ENCODE measurements at places on chromosomes 16 and 17.

DNA sequence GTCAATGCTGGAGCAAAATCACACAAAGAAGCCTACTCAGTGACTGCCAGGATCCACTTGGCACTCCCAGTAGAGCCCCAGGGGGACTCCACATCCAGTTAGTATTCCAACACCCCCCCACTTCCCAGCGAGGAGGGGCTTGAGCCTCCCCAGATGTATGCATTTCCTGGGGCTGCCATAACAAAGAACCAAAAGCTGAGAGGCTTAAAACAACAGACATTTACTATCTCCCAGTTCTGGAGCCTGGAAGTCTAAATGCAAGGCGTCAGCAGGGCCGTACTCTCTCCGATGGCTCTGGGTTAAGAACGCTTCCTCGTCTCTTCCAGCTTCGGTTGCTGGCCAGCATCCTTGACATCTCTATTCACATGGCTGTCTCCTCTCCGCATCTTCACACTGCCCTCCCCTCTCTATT, 23.0 kb upstream of the GNA13 start:
- no peak for DNase-seq

DNA sequence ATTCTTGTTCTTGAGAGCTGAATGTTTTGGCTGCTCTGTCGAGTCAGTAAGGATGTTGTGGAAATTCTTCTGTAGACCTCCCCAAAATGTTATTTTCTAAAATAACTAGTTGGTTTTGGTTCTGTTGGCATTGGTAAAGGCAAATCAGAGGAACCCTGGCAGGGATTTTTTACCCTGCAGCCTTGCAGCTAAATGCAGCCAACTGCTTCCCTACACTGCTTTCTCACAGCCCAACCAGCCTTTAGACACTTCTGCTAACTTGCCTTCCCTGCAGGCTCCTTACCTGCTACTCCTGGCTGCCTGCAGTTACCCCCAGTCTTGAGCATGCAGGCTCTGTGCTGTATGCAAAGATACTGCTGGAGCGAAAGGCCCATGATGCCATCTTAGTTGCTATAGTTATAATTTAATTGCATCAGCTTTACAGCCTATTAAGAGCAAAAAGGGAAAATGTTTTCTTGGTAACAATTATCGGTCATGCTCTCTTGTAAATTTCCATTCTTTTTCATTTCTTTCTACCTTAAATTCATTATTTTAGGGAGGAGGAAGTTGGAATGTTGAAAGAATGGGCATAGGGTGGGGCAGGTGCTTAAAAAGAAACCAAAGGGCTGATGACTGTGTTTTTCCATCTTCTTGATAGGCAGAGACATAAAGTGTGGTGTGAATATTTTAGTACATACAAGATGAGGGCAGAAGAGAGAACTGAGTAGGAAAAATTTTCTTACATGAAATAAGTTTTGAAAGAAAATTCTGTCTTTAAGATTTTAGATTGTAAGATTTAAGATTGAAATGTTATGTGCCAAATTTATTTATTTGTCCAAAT, 20.0 kb downstream of the NUP93 start:
- no peak for DNase-seq

DNA sequence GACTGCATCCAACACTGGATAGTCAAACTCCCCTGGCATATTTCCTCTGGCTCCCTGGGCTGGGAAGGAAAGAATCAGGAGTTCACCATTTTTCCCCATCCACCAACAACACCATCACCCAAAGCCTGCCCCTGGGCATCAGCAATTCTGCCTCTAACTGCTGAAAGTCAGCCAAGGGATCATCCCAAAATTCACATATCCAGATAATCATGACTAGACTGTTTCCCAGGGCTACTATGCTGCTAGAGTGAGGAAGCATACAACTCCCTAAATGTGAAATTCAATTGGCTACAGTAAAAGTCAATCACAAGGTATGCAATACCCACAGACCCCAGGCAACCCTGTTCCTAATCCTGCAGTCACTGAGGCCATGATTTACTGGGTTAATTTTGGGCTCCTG, 230.6 kb downstream of the C16orf95 start:
- DNase-seq: no peak

- peak; percentile 88 for DNase-seq
These were observed 5.7 kb downstream of the CSNK1D start for GRCh38 chr17:82267575-82268379.

- no peak for DNase-seq
These were observed 195.5 kb downstream of the RBFOX3 start for GRCh38 chr17:79415365-79415764.

- peak; percentile 85 for DNase-seq
These were observed at the start of gene NLE1 for GRCh38 chr17:35141681-35142466. NLE1 (minus strand) TSS chr17:35142303; CDS start chr17:35142275, 28 bp downstream.

- no peak for DNase-seq
These were observed 112.9 kb upstream of the ZKSCAN2 start for GRCh38 chr16:25370541-25370940.

- no peak for DNase-seq
These were observed 3.7 kb downstream of the RPH3AL start for GRCh38 chr17:348692-349425.

- no peak for DNase-seq
These were observed 133.7 kb upstream of the SEC14L1 start for GRCh38 chr17:77006971-77007649.

- no peak for DNase-seq
These were observed 59.0 kb downstream of the ACSM2A start for GRCh38 chr16:20510323-20510722.

- DNase-seq: no peak
These were observed 11.6 kb upstream of the GP1BA start for GRCh38 chr17:4920351-4921048.

GRCh38 chr16:30447512-30448226, 2.0 kb upstream of the SEPHS2 start:
- peak; percentile 9 for DNase-seq

- no peak for DNase-seq
These were observed 1.7 kb downstream of the SLC5A2 start for GRCh38 chr16:31484491-31485171.

GRCh38 chr17:16820979-16821543, 131.0 kb downstream of the CCDC144A start:
- no peak for DNase-seq

- no peak for DNase-seq
These were observed 415.1 kb upstream of the DYNLRB2 start for GRCh38 chr16:80125677-80126076.

GRCh38 chr16:65546353-65546791, 424.5 kb upstream of the CDH11 start:
- no peak for DNase-seq

DNA sequence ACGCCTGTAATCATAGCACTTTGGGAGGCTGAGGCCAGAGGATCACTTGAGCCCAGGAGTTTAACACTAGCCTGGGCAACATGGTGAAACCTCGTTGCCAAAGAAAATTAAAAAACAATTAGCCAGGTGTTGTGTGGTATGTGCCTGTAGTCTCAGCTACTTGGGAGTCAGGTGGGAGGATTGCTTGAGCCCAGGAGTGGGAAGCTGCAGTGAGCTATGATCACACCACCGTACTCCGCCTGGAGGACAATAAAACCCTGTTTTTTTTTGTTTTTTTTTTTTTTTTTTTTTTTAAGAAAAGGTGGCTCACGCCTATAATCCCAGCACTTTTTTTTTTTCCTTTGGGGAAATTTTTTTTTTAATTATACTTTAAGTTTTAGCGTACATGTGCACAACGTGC, 26.1 kb downstream of the RAP1GAP2 start:
- no peak for DNase-seq

DNA sequence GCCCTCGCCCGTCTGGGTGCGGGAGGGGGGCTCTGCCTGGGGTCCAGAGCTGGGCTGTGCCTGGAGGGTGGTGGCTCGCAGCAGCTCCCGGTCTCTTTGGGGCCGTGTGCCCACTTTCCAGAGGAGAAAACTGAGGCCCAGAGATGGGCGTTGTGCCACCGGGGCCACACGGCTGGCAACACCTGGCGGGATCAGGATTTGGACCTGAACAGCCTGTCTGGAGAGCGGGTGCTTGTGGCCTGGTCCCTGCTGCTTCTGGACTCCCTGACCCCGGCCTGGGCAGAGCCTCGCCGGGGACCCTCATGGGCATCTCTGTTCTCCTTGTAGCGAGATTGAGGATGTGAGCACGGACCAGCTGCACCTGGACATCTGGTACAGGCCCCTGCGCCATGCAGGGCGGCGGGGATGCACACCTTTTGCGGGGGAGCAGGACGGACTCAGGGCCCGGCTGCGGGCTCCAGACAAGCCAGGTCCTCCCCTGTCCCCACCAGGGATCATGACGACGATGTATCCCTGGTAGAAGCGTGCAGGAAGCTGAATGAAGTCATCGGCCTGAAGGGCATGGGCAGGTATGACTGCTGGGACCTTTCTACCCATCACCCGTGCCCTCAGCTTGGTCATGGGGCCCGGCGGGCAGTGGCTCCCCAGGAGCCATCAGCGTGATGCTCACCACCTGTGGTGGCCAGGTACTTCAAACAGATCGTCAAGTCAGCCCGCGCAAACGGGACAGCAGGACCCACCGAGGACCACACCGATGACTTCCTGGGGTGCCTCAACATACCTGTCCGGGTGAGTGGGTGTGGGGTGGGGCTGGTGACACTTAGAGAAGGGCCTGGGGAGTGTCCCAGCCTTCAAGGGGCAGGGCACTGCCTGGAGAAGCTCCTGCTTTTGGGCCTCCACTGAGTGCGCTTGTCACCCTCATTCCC, 8.3 kb downstream of the BAIAP3 start:
- no peak for DNase-seq

- DNase-seq: no peak
These were observed 57.0 kb downstream of the RAI1 start for GRCh38 chr17:17737961-17738894.

- DNase-seq: no peak
These were observed 68.2 kb downstream of the IRX5 start for GRCh38 chr16:54998834-54999233.

- DNase-seq: no peak
These were observed 941.5 kb upstream of the EEF2KMT start for GRCh38 chr16:6038941-6039645.

DNA sequence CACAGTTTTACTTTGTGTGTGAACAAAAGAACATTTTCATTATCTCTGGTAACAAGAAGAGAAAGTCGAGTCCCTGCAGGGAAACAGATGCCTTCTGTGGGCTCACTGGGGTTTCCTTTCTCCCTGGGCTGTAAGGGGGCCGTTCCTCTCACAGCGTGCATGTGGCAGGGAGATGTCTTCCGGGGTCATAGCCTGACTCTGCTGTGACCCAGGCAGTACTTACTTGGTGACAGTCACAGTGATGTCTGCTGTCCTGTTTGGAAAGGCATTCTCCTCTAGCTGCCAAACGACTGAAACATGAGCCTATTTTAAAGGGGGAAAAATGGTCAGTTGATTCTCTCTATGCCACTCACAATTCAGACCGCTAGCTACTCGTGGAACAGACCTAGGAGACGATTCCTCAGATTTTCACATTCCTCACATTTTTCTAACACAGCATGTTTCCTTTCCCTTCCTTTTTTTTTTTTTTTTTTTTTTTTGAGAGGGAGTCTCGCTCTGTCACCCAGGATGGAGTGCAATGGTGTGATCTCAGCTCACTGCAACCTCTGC, 7.3 kb downstream of the HASPIN start:
- DNase-seq: no peak

GRCh38 chr16:20829536-20829935, 23.2 kb downstream of the REXO5 start:
- DNase-seq: no peak

DNA sequence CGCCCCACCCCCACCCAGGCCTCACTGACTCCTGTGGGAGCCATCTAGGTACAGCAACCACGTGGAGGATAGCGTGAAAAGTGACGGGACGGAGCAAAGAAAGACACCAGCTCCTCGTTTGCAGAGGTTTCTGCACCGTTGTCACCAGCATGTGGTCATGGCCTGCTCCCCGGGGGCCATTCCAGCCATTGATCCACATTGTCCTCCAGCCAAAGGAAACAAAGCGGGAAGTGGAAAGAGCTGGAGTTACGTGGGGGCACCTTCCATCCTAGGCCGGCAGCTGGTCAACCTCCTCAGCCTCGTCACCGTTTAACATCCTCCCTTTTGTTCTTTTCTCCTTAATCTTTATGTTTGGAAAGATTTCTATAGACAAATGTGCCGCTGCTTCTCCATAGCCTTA, 153.7 kb downstream of the RPTOR start:
- no peak for DNase-seq

DNA sequence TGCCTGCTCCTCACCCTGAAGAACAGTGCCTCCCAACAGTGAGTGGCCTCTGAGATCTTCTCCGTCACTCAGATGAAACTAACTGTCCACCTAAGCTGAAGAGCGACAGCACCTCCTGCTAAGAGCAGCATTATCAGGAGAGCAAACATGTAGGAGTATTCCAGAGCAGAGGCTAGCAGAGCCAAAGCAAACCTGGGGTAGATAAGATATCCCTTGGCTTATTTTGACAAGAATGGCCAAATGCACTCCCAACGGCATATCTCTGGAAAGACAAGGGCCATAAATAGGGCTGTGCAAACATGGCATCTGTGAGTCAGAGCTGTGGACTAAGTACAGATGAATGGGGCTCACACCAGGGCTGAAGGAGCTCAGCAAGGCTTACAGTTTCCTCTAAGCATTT, 96.3 kb downstream of the NDEL1 start:
- no peak for DNase-seq

DNA sequence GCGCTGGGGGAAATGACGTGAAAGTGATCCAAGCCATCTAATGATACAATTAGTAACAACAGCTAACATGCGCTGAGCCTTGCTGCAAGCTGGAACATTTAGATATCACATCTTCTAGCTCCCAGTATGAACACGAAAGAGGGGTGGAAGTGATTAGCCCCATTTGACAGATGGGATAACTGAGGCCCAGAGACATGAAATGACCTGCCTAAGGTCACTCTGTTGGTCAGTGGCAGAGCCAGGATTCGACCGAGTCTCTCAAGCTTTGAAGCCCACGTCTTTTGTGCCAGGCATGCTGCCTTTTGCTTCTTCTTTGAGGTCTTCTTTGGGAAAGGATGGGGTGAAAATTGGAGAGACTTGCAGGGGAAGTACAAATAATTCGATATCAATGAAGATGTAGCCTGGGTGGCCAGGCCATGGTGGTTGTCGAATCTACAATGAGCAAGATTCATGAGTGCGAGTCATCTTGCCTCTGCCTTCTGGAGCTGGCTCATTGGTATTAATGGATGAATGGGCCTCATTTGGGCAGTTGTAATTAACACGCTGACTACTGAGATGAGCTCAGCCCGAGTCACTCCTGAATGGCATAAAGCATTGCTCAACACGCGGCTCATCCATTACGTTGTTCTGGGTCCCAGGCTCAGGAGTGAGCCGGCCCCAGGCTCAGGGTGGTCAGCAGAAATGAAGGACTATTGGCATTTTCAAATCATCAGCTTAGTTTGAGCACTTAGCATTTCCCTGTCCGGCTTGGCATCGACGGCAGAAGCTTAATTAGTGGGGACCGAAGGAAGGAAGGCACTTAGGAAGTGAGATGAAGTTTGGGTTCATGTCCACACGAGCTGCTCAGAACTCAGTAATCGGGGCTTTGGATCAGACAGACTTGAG, 28.0 kb upstream of the GPRC5B start:
- DNase-seq: no peak

GRCh38 chr16:2082983-2083364, 35.2 kb downstream of the TSC2 start:
- DNase-seq: no peak

DNA sequence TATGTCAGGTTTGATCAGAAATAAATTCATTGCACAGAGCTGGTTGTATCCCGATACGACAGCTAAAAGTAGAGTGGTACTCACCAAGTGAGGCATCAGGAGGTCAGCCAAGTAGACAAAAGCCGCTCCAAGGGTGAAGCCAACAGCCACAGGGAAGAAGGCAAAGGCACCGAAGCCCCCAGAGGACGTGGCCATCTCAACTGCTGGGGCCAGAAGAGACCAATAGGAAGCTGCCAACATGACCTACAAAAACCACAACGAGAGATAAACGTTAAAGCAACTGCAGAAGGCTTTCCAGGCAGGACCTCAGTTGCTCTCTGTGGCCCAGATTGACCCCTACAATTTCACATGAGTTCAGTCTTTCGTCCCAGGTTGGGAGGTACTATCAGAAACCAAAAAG, 61.0 kb downstream of the SLC39A11 start:
- DNase-seq: no peak

Data from posterior cingulate gyrus (tissue), 11 donors.